ENCODE measurements at places on chromosomes 5 and 9.
A peak's percentile ranks its signal among the peaks of the same experiment; 100 is the strongest.

- H3K4me1 ChIP-seq = peaks cover 43% of the 10 kb centered on the region
- H3K27me3 ChIP-seq = no peaks in the 10 kb centered on the region
- peaks cover 5% of the 10 kb centered on the region for H3K36me3 ChIP-seq
- peak; percentile 30 for DNase-seq
- H3K4me3 ChIP-seq = no peak overlapping the region
Observed at GRCh38 chr9:135885100-135885853, 22.1 kb downstream of the CAMSAP1 start.

GRCh38 chr9:74847478-74848152 lies 40.1 kb downstream of the TRPM6 start:
- no peaks in the 10 kb centered on the region for H3K4me1 ChIP-seq
- no peaks in the 10 kb centered on the region for H3K36me3 ChIP-seq
- no peak for DNase-seq
- H3K27me3 ChIP-seq = no peaks in the 10 kb centered on the region

GRCh38 chr5:67035098-67035740 lies 161.4 kb downstream of the CD180 start:
- H3K4me1 ChIP-seq = peaks cover 21% of the 10 kb centered on the region
- DNase-seq = no peak
- H3K36me3 ChIP-seq = no peaks in the 10 kb centered on the region
- no peaks in the 10 kb centered on the region for H3K27me3 ChIP-seq
- H3K27ac ChIP-seq = no peak overlapping the region

DNA sequence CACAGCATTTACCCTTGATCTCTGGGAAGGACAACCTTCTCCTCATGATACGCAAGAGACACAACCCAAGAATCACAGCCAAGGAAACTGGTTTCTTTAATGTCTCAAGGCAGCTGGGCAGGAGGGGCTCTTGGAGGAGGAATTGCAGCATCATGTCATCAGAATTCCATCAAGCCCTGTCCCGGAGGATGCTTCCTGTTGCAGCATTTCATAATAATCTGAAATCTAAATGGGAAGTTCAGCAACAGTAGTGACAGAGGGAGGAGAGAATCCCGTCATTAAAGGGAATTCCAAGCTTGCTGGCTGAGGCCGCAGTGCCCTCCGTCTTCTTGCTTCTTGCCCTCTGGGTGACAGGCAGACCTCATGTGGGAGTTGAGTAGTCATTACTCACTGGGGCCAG lies 192.7 kb downstream of the TENT4A start:
- no peak overlapping the region for H3K27ac ChIP-seq

DNA sequence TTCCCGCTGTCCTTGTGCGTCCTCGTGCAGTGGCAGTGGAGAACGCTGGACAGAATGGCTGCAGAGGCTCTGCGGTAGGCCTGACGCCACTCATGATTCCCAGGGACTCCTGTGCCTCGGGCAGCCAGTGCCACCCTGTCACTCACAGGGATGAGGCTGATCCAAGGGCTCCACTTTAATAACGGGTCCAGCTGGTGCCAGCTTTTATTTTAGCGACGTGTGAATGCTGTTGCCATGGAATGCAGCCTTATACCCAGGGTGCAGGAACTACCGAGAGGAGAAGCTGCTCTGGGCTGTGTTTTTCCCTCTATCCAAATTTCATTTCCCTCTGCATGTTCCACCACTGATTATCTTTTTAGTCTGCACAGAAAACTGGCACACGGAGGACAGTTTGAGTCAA lies 15.8 kb upstream of the NTNG2 start:
- no peaks in the 10 kb centered on the region for H3K27me3 ChIP-seq
- no peaks in the 10 kb centered on the region for H3K36me3 ChIP-seq
- no peak for DNase-seq
- H3K4me3 ChIP-seq = no peak overlapping the region
- H3K27ac ChIP-seq = no peak overlapping the region

DNA sequence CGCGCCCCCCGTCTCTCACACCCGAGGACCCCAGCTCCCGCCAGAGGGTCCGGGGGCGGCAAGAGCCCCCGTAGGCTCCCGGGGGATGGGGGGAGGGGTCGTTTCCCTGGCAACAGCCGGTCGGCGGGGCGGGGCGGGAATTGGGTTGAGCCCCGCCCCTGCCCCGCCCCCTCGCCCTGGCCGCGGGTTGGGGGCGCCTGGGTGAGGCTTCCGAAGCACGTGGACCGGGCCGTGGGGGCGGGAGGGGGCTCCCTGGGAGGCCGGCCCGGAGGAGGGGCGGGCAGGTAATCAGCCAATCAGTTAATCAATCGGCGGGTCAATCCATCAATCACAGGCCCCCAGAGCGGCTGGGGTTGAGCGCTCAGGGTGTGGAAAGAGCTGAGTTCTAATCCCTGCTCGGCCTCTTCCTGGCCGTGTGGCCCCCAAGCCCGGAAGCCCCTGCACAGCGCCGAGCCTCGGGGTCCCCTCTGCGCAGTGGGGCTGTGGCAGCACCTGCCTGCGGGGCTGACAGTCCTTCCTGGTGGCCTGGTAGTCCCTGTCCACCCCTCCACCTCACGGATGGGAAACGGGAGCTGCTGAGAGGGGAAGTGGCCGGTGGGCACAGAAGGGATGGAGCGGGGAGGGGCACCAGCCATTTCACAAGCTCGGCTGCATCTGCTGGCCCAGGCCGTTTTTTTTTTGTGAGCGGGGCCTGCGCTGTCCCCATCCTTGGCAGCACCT lies 174.2 kb upstream of the IER5L start:
- no peak for DNase-seq
- no peaks in the 10 kb centered on the region for H3K36me3 ChIP-seq
- H3K4me3 ChIP-seq = peak overlapping the region; percentile 60
- peak overlapping the region; percentile 90 for H3K27ac ChIP-seq
- no peaks in the 10 kb centered on the region for H3K27me3 ChIP-seq

GRCh38 chr5:32325062-32325461 lies 12.3 kb upstream of the MTMR12 start:
- H3K27ac ChIP-seq = no peak overlapping the region
- no peaks in the 10 kb centered on the region for H3K27me3 ChIP-seq
- no peaks in the 10 kb centered on the region for H3K4me1 ChIP-seq
- H3K36me3 ChIP-seq = no peaks in the 10 kb centered on the region

DNA sequence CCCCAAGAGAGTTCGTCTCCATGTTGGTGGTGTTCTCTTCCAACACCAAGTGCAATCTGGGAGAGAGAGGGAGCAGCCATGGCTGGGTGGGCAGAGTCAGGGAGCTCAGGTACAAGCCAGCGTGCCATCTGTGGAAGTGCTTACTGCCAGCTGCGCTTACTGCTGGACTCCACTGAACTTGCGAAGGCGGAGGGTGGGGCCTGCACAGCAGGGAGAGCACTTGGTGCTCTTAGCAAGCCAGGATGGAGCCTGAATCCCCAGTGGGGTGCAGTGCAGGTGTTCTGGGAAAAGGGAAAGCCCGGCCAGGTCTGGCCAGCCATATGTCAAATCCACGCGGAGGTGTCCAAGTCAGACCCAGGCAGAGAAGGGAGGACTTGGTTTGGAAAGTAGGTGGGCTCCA lies 142.0 kb downstream of the FANCC start:
- H3K4me3 ChIP-seq = no peak overlapping the region
- H3K27me3 ChIP-seq = no peaks in the 10 kb centered on the region
- no peaks in the 10 kb centered on the region for H3K36me3 ChIP-seq
- no peak overlapping the region for H3K27ac ChIP-seq
- H3K4me1 ChIP-seq = no peaks in the 10 kb centered on the region
- no peak for DNase-seq

DNA sequence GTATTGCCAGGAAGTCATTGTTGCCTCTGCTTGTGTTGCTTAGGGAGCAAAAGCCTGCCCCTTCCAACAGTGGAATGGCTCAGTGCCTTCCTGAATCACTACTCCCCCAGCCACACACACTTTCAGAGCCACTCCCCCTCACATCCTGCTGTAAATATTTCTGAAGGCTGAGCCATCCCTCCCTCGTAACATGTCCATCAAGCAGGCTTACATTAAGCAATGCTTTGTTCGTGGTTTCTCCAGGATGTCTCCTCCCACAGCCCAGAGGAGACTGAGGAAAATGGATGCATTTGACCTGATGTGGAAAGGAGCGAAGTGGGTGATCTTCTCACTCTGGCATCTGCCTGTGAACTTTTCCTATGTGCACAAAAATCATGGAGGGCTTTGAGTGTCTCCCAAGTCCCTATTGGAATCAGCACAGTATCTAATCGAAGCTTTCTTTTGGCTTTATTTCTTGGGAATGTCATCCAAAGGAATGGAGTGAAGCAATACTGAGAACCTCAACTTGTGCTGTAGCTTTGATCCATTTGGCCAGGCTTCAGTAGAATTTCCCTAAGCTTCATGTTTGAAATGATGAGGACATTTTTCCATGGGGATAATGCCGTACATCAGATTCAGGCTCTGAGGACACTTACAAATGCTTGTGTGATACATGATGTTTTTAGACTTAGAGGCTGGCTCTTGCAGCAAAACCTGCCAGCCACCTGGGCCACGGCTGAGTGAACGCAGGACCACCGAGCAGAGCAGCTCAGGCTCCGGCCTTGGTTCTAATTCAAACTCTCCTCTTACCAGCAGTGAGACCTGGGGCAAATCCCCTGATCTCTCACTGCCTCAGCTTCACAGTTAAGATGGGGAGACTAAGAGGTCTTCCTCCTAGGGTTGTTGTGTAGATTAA lies 389.1 kb downstream of the ENC1 start:
- H3K27ac ChIP-seq = peak overlapping the region; percentile 73
- DNase-seq = peak; percentile 41
- peak overlapping the region; percentile 21 for H3K4me3 ChIP-seq

DNA sequence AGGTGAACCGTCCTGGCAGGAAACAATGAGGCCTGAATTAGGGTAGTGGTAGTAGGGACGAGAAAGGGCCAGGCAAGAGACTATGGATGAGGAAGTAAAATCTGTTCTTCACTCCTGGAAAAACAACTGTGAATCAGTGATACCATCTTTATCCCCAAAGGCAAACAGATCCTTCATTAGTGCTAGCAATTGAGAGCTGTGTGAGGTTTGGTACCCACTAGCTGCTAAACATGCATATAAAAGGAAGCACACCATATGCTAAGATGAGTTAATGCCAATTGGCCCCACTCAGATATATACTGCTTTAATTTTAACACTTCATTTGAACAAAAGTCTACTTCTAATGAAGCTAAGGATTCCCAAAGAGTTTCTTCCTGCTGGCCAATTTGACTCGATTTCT lies 244.8 kb upstream of the NR4A3 start:
- no peak for DNase-seq
- H3K36me3 ChIP-seq = no peaks in the 10 kb centered on the region
- H3K4me3 ChIP-seq = no peak overlapping the region
- no peaks in the 10 kb centered on the region for H3K27me3 ChIP-seq
- H3K27ac ChIP-seq = no peak overlapping the region
- peaks cover 26% of the 10 kb centered on the region for H3K4me1 ChIP-seq

DNA sequence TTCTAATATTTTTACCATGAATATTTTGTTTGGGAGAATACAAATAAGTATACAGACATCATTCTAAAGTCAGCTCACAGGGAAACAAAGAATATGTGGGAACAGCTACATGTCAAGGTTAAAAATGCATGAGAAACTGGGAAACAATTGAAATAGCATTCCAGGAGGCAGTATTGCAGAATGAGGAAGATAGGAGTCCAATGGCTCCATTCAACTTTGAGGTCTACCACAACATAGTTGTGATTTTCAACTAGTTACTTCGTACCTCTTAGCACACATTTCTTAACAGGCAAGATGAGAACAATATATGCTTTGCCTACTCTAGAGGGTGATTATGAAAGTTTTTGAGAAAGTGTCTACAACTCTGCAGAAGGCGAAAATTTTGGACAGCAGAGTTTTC lies 35.2 kb upstream of the CAST start:
- H3K36me3 ChIP-seq = no peaks in the 10 kb centered on the region
- no peak for DNase-seq
- H3K4me3 ChIP-seq = no peak overlapping the region
- no peak overlapping the region for H3K27ac ChIP-seq

DNA sequence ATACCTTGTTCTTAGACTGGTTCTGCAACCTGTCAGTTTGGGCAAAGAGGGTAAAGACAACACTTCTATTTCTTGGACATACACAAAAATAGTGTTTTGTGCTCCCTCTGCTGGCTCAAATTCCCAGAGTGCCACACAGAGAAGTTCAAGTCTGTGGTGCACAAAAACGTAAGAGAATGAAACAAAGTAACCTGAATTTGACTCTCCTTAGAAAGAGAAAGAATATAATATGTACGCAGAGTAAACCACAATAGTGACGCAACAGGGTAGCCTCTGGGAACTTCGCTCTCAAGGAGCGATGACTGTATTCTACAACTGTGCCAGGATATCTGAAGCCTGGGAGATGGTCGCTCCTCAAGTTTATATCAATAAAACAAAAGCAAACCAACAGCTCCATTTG lies 18.5 kb downstream of the DDX31 start:
- H3K27ac ChIP-seq = no peak overlapping the region
- peaks cover 55% of the 10 kb centered on the region for H3K36me3 ChIP-seq
- H3K4me1 ChIP-seq = no peaks in the 10 kb centered on the region
- DNase-seq = no peak
- H3K27me3 ChIP-seq = no peaks in the 10 kb centered on the region
- no peak overlapping the region for H3K4me3 ChIP-seq

GRCh38 chr5:35644543-35644942 lies 26.9 kb downstream of the SPEF2 start:
- no peak overlapping the region for H3K4me3 ChIP-seq
- no peak overlapping the region for H3K27ac ChIP-seq
- H3K4me1 ChIP-seq = no peaks in the 10 kb centered on the region
- no peaks in the 10 kb centered on the region for H3K27me3 ChIP-seq
- no peaks in the 10 kb centered on the region for H3K36me3 ChIP-seq
- peak; percentile 5 for DNase-seq

GRCh38 chr5:78287833-78288232 lies 6.7 kb downstream of the AP3B1 start:
- H3K4me1 ChIP-seq = peaks cover 57% of the 10 kb centered on the region
- H3K27me3 ChIP-seq = no peaks in the 10 kb centered on the region
- peaks cover 2% of the 10 kb centered on the region for H3K36me3 ChIP-seq
- H3K4me3 ChIP-seq = no peak overlapping the region
- peak overlapping the region; percentile 23 for H3K27ac ChIP-seq

GRCh38 chr9:37325778-37326177 lies 96.7 kb upstream of the GRHPR start:
- H3K27me3 ChIP-seq = no peaks in the 10 kb centered on the region
- peaks cover 7% of the 10 kb centered on the region for H3K36me3 ChIP-seq
- no peaks in the 10 kb centered on the region for H3K4me1 ChIP-seq

GRCh38 chr5:124996764-124997077 lies 250.3 kb upstream of the ZNF608 start:
- no peak overlapping the region for H3K27ac ChIP-seq
- no peaks in the 10 kb centered on the region for H3K36me3 ChIP-seq
- H3K4me1 ChIP-seq = no peaks in the 10 kb centered on the region

- no peak for DNase-seq
- H3K4me3 ChIP-seq = no peak overlapping the region
- H3K27ac ChIP-seq = no peak overlapping the region
Observed at GRCh38 chr5:33223563-33224284, 217.0 kb upstream of the TARS1 start.

DNA sequence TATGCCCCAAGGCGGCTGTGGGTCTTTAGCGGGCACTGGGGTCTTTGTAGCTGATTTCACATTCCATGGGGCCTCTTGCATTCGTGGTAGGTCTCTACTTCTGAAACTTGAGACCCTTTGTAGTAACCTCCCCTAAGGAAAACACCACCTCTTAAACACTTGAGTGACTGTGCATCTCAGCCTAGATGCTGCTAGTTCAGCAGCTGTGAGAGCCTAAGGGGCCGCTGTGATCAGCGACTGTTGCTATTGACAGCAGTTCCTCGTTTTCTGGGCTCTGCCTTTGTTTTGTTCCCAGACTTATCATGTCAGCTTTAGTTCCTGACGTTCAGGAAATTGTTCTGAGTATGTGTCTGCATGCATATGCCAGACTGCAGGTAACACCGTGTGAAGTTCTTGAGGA lies 171.2 kb downstream of the HSPA4 start:
- no peaks in the 10 kb centered on the region for H3K36me3 ChIP-seq
- no peaks in the 10 kb centered on the region for H3K4me1 ChIP-seq
- H3K27me3 ChIP-seq = no peaks in the 10 kb centered on the region
- no peak overlapping the region for H3K27ac ChIP-seq
- H3K4me3 ChIP-seq = no peak overlapping the region
- no peak for DNase-seq

All from CD14-positive monocyte (primary cell).